ENCODE measurements at places on chromosomes 12 and 14. TPM values are rescaled to one million over a fixed set of nuclear protein-coding genes. Genes with fewer than 3 reads are reported as not detected.

ACOT6 gene
- total RNA-seq, result not detected

ABCD2 gene
- not detected for total RNA-seq

DNA sequence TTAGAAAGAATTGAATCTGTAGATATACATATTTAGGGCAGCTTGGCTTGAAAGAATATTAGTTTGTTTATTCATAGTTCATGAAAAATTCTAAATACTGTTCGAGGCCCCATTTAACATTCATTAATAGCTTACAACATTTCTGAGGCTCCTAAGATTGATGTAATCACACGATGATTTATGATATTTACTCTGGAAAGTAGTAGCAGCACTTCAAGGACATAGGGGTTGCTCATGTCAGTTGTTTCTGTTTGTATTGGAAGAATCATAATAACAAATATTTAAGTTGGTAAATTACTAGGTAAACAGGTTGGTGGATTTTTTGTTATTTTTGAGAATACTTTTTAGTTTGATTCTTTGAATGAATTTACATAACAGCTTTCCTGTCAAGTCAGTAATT, 30.4 kb downstream of the CAND1 start:
- no peak for DNase-seq

DNA sequence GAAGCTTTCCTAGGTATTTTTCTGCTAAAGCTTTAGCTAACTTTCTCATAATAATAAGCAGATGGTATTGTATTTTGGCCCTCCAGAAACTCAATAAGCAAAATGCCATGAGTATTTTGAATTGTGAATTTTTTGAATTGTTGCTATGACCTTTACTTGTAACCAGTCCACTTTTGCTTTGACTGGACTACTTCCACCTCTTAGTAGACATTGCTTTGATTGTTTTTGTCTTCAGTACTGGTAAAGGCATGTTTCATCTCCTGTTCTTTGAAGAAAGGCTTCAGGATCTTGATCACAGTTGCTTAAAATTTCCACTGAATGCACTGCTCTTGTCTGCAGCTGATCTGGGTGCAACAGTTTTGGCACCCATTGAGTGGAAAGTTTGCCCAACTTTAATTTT, 102.3 kb downstream of the TRMT5 start:
- no peak for DNase-seq

DNA sequence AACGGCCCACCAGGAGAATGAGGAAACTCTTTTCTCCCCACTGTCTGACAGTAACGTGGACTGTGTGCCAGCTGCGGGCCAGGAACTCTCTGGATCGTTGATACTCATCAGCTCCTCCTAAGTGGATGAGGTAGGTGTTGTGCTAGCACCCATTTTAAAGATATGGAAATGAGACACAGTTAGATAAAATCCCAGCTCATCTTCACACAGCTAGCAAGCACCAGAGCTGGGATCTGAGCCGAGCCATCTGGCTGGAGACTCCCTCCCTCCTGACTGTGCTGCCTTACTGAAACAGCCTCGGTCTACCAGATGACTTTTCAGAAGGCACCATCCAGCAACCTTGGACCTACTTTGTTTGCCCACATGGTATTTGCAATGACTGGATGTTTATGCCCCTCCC, 49.2 kb downstream of the TMEM132D start:
- DNase-seq, result no peak

DNA sequence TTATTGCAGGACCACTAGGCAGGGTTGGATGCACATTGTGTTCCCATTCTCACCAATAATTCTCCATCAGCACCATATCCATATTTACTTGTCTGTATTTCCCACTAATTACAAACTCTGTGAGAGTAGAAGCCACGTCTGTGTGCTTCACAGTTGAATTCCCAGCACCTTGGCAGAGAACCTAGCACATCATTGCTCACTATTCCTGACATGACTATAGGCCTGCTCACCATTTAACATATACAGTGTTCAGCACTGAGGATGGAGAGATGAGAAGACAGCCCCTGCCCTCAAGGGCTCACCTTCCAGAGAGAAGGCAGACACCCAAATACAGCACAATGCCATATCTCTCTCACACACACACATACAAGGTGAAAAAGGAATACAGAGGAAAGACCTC, 5.0 kb downstream of the DAD1 start:
- DNase-seq, result no peak

DNA sequence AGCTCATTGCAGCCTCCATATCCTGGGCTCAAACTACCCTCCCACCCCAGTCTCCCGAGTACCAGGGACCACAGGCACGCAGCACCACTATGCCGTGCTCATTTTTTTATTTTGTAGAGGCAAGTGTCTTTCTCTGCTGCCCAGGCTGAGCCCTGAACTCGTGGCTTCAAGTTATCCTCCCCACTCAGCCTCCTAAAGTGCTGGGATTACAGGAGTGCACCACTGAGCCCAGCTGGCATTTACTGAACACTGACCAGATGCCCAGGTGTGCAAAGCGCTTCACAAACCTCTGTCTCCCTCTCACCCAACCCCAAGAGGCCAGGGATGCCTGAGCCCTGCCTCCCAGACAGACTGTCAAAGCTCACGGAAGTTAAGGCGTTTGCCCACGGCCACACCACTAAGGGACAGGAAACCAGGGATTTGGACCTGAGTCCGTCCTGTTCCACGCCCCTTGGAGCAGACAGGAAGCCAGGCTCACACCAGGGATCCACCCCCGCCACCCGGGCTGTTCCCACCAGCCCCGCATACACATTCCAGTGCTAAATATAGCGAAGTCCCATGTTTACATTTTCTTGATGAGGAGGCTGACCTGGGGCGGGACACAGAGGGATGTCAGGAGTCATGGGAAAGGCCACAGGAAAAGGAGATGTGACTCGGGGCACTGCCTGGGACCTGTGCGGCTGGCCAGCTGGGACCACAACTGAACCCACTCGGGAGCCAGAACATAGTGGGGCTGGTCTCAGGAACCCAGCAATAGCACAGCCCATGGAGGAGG, 51.2 kb downstream of the TESC start:
- no peak for DNase-seq

Data from A673 (cell line).